Globus pallidus (tissue), 1 donor: ENCODE measurements at places on chromosomes 3 and 15.

DNA sequence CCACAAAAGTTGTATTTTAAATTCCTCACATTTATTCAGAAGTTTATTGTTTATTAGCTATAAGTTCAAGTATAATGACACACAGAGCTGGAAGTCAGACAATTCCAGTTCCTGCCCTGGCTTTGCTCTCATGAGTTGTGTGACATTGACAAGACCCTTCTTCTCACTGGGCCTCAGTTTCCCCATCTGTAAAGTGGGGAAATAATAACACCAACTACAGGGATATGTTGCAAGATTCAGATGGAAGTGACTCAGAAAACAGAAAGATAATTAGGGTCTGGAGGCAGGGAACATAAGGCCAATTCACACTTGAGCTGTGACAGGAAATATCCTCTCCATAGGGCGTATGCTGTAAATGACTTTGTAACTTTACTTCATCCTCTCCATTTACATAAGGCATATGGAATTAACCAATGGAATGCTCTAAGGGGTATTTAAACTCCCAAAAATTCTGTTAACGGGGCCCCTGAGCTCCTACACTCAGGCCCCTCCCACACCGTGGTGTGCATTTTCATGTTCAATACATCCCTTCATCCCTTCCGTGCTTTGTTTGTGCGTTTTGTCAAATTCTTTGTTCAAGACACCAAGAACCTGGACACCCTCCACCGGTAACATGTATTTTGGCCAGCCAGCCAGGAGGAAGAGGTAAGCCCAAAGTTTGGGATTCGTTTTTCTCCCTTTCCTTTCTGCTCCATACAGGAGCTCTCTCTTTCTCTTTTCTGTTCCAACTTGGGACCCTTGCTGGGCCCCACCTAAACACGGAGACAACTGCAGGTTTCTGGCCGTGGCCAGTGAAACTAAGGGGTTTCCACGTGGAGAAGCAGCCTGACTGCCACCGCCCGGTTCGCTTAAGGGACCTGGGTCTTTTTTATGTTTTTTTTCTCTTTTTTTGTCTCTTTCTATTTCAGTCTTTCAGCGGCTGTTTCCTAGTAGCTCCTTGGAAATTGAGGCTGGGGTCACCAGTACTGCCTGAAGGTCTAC is 16.9 kb downstream of the CYP11A1 start:
- no peak for DNase-seq

DNA sequence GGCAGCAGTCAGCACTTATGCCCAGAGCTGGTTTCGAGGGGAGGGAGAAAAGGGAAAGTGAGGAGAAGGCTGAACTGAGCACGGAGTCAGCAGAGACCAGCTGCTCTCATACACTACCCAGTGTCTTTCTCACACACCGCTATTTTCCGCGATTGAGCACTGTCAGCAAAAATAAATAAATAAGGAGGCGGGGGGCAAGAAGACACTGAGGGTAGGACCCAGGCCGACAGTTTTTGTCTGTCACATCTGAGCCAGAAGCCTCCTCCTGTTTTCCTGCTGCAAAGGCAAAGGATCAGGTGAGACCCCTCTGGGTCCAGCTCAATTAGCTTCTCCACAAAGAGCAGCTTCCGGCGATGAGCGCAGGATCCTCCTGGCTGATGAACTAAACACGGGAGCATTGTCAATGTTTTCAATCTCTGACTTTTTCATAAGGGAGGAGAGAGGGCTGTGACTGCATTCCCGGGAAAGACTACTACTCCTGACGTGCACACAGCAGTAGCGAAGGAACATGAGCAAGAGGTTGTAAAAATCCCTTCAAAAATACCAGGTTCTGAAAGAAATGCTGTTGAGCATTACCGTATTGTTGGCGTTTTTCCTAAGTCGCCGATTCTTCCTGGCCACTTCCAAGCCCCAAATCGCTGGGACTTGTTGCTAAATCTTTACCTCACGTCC is 1.3 kb downstream of the FRMD5 start:
- DNase-seq = peak; percentile 78

GRCh38 chr15:92123962-92124656 is 269.6 kb upstream of the ST8SIA2 start:
- DNase-seq = peak; percentile 95

DNA sequence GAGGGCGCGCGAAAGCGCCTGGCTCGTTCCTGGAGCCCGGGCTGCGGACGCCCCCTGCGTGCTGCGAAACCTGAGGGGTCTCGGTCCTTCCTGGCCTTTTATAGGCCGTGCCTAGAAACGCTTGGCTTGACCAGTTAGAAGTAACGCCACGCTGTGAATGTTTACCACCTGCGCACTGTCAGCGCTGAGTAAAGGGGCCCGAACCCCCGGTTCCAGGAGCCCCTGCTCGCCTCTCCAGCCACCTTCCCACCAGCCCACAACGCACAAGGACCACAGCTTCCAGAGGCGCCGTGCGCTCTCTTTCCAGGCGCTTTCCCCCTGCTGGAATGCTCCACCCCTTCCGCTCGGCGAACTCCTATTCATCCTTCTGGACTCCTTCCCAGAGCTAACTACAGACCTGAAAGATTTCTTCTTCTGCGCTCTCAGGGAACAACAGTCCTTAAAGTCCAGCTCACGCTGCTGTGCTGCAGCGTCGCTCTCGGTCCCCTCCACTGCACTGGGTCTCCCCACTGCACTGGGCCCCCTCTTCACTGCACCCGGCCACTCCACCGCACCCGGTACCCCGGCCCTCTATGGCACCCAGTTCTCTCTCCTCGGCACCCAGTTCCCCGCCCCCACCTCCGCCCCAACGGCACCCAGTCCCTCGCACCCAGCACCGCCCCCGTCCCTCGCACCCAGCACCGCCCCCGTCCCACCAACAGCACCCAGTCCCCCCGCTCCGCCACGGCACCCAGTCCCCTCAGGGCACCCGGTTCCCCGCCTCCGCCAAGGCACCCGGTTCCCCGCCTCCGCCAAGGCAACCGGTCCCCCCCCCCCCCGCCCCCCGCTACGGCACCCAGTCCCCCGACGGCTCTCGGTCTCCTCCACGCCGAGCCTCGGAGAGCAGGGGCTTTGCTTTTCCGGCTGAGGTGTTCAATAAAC is 69.8 kb downstream of the SQOR start:
- no peak for DNase-seq

DNA sequence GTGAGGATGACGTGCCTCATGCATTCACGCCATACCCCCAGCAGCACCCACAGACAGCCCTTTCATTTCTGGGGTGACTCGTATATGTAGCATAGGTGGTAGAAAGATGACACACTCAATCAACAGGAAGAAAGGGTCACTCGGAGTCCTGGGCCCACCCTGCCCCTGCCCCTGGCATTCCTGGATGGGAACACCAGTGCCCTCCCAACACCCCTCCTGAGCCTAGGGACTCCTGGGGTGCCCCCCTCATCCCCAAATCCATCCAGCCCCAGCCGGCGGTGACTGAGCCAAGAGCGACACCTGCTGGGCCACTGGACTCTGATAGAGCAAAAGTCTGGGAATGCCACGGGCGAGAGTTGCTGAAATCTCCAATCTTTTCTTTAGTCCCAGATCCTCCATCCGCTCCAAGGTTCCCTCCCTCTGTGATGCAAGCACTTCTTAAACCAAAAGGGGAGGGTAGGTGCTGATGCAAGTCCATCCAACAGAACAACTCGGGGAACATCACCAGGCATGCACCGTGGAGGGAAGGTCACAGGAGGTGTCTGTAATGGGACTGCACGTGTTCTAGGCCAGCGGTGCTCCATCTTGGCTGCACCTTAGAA is 31.1 kb downstream of the ACAN start:
- DNase-seq = peak; percentile 19

DNA sequence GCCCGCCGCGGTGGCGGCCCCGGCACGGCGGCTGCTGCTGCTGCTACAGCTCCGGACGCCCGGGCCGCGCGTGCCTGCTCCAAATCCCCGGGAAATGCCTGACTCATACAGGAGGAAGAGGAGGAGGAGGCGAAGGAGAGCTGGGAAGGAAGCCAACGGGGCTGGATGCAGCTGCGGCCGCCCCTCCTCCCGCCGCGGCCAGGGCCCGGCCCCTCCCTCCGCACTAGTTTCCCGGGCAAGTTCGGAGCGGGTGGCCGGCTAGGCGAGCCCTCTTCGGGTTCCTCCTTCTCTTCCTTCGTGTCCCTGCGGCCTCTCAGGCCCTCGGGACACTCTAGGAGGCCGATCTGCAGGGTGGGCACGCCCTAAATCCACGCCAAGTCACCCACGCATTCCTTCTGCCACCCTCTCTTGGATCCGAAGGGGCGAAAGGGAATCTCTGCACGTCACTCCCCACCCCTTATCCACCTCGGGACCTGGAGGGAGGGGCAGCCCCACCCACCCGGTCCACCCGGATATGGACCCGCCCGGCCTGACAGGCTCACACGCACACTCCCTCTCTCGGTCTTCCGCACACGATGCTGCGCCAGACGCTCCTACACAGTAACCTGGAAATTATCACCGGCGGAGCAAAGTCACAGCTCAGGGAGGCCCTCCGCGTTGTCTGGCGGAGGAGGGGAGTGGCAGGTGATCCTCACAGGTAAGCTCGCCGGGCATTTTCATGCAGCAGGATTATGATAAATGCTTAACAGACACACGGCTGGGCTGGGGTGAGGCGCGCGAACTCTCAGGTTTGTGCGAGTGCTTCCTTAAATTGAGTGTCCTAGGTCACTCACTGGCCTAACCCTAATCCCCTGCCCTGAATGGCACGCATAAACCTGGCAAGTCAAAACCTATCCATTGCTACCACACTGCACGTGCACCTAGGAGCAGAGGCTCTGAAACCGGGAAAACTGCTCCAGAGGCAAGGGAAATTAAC is at the start of the genes OSBPL10 and ZNF860:
Gene OSBPL10 (minus strand): TSS at position 57 of the 976 bp plus-strand sequence. CDS start 83 bp downstream, outside the sequence.
Gene ZNF860 (plus strand): TSS at position 545 of the 976 bp plus-strand sequence. CDS start 7,330 bp downstream, outside the sequence.
- DNase-seq = peak; percentile 63

DNA sequence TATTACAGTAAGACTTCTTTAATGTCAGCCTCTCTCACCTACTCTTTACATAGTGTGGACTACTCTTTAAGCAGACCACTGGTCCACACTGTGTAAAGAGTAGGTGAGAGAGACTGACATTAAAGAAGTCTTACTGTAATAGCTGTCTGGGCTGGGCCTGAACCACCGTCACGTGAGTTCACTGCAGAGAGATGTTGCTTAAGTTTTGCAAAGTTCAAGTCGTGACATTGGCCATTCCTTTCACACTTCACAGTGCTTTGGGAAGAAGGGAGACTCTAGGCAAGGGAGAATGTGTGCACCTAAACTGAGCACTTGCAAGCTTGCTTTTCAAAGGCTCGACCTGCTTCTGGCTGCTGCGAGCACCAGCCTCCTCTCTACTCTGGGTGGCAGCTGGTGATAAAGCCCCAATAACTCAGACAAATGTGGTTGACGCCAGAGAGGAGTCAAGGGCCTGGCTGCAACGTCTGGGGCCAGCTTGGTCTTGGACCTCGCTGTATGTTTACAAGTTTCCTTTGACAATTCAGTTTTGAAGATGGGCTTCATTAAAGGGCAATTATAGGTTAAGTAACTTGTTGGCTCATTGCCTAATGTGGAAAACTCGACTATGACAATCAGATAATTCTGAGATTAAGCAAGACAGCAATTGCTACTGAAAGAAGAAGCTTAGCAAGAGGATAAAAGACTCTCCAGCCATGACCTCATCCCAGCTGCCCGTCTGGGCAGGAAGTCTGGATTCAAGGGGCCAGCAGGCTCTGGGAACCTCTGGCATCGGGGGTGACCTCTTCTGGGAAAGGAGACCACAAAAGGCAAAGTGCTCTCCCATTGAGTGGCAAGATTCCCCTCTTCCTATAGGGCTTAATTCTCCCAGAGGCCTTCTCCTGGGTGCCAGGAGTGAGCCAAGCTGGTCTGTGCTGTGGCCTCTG is 242.1 kb upstream of the TLE3 start:
- no peak for DNase-seq

DNA sequence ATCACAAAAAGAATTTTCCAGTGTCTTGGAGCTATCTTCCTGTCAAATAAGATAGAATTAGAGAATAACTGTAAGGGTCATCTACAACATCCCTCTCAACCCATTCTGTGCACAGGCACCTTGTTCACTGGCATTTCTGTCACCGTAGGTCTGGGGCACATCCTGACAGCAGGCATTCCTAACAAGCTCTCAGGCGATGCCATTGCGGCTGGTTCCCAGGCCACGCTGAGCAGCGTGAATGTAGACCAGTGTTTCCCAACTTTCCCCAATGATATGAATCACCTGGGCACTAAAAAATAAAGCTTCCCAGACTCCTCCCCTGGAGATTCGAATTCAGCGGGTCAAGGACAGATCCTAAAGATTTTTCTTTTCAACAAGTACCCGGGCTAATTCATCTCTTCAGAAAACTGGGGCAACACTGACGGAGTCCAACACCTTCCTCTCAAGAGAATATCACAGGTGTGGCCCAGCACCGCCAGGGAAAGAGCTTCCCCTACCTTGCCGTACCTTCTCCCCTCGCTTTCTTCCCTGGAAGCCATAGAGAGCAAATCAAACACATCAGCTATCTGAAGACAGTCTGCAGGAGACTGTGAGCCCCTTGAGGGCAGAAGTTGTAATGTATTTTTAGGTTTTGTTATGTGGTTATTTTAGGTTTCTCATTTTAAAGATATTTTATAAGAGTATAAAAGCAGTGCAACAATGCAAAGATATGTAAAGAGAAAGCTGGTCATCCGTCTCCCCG is 143.4 kb downstream of the LIPC start:
- DNase-seq = no peak

DNA sequence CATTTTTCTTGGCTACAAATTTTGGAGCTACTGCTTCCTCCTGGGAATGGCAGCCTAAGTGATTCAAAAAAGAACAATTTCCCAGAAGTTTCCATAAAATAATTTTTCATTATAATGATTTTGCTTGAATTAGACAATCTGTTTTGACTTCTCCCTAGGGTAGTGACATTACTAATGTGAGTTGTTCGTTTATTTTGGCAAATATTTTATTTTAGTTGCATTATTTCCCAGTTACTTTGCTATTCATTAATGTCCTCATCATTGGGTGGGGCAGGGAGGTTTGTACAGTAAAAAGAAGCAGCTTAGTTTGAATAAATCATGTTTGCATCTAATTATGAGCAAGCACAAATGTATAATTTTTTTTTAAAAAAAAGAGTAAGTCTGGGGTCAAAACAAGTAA is 686.6 kb downstream of the ROBO2 start:
- DNase-seq = no peak

- DNase-seq = no peak
Measured at GRCh38 chr15:71538181-71538580, 272.2 kb upstream of the NR2E3 start.

GRCh38 chr15:88748081-88748480 is 55.2 kb upstream of the ACAN start:
- no peak for DNase-seq

DNA sequence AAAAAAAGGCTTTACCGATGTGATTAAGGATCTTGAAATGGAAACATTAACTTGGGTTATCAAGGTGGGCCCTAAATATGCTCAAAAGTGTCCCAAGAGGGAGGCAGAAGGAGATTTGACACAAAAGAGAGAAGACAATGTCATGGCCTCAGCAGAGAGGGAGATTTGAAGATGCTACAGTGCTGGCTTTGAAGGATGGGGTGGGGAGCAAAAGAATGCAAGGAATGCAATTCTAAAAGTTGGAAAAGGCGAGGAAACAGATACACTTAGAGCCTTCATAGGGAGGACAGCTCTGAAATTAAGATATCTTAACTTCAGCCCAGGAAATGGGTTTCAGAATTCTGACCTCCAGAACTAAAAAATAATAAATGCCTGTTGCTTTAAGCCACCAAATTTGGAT is 314.5 kb upstream of the CCDC54 start:
- DNase-seq = no peak

GRCh38 chr3:49807431-49808114 is 4.5 kb downstream of the INKA1 start:
- DNase-seq = no peak
